Common myeloid progenitor, CD34-positive (primary cell): ENCODE measurements at places on chromosomes 1 and 21.

DNA sequence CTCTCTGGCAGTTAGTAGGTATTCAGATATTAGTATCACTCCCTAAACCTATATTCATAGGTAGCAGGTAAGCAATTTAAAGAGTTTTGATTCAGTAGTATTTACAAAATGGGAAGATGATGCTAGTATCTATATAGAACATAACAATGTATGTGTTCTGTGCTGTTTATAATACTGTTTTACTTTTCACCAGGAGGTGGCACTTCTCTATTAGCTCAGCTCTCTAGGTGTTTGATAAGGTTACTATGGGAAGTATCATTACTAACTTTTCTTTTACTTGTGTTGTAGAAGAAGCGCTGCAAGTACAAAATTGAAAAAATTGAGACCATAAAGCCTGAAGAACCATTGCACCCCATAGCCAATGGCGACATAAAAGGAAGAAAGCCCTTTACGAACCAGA, 49.4 kb upstream of the FASLG start:
- DNase-seq = peak; percentile 55

- no peak for DNase-seq
Measured at GRCh38 chr1:221234791-221235190, 355.5 kb downstream of the HLX start.

DNA sequence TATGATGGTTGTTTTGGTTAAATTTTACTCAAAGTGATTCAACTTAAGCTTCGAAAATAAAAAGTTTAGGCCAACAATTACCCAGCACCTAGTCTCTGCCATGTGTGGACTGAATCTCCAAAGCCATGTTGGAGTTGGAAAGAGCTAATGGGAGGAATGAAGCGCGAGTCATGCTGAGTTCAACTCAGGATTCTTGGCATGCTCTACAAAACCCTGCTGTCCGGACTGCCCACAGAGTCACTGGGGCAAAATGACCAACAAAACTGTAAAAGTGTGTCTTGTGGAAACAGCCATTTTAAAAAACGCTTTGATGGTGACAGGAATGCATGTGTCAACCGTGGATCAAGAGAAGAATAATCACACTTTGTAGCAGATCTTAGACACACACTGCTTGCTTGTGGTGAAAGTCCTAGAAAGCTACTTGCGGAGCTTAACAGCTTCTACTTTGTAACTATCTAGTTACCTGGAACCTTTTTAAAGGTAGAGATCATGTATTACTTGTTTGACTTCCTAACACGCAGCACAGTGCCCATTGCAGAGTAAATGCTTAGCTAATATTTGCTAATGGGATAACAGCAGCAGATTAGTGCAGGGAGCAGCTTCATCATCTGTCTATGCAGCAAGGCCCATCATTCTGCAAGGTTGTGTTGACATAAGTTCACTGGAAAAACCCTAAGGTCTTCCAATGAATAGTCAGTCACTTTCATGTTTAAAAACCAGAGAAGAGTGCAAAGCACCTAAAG, 7.0 kb upstream of the GBP6 start:
- no peak for DNase-seq

GRCh38 chr1:232905331-232906034, 44.9 kb upstream of the NTPCR start:
- DNase-seq = peak; percentile 73

GRCh38 chr1:3070644-3071564, 1.9 kb downstream of the PRDM16 start:
- peak; percentile 51 for DNase-seq

- DNase-seq = no peak
Measured at GRCh38 chr1:111602302-111602701, 17.3 kb upstream of the RAP1A start.

- no peak for DNase-seq
Measured at GRCh38 chr1:225602590-225603206, 50.2 kb downstream of the ENAH start.

DNA sequence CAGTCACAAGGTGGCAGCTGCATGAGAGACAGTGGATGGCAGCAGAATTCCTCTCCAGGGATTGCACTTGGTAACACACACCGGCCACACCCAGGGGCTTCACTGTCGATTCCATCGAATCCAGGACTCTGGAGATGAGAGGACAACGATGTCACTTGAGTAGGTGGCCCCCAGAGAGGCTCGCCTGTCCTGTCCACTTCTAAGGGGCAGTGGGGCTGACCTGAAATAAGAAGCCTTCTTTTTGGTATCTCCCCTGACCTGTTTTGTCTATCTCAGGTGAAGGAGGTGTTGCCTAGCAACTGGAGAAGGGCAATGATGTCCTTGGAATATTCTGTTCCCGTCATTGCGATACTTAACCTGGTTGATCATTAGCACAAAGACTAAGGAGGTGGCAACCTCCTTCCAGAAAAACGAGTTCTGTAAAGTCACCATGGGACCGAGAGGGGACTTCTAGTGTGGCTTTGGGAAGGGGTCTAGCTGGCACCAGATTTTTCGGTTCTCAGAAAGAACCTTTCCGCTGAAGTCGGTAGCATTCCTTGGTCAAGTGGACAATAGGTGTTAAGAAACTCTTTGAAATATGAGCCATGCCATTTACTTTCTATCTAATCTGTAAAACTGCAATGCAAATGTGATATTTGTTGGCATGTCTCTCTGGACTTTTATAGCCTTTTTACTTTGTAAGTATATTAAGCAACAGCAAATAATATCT, 85.2 kb upstream of the TMPRSS2 start:
- DNase-seq = no peak

DNA sequence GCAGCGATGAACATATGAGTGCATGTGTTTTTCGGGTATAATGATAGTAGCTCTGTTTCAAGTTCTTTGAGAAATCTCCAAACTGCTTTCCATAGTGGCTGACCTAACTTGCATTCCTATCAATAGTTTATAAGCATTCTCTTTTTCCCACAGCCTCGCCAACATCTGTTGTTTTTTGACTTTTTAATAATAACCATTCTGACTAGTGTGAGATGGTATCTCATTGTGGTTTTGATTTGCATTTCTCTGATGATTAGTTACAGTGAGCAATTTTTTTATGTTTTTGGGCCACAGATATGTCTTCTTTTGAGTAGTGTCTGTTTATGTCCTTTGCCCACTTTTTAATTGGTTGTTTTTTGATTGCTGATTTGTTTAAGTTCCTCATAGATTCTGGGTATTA, 10.6 kb upstream of the RUNX1 start:
- DNase-seq = no peak
